ENCODE measurements at places on chromosomes 11 and 22.
A peak's percentile ranks its signal among the peaks of the same experiment; 100 is the strongest.

DNA sequence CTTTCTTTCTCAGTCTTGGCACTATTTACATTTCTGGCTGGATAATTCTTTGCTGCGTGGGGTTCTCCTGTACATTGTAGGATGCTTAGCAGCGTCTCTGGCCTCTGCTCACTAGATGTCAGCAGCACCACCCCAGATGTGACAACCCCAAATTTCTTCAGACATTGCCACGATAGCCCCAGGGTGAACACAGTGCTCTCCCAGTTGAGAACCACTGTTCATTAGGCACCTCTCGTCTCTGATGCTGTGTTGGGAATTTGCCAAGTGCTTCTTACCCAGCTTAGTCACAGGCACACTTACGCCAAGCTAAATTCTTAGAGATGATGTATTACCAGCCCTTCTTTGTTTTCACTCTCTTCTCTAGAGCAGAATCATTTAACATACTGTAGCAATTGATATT is 9.4 kb downstream of the TRIM6 start:
- DNase-seq, result no peak

DNA sequence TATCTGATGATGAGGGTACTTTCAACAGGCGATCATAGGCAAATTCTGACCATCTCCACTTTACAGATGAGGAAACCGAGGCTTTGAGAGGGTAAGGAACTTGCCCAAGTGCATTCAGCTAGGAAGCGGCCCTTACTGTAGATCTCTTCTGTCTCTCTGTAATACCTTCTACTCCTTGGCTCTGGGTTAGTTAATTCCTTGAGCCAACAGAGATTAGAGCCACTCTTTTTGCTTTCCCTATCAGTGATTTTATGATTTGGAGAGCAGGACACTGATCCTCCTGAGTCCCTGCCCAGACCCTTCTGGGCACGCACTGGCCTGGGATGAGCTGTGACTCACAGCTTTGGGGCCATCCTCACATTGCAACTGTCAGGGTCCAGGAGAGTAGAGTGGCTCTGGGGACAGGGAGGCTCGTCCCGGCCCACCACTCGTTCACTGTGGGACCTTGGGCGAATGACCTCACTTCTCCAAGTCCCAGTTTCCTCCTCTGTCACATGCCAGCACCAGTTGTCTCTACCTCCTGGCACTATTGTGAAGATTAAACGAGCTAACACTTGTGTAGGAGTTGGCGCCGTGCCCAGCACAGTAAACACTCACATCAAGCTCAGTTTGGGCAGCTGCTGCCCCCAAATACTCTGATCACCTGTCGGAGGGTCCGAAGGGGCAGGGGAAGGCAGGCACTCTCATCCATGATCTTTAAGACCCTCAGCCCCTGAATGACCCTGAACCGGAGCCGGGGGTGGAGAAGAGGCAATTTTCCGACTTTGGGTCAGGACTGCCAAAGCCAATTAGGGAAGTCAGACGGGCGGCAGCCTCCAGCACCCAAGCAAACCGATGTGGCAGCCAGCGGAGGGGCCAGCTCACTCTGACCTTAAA is 235.0 kb downstream of the MIAT start:
- DNase-seq, result no peak

DNA sequence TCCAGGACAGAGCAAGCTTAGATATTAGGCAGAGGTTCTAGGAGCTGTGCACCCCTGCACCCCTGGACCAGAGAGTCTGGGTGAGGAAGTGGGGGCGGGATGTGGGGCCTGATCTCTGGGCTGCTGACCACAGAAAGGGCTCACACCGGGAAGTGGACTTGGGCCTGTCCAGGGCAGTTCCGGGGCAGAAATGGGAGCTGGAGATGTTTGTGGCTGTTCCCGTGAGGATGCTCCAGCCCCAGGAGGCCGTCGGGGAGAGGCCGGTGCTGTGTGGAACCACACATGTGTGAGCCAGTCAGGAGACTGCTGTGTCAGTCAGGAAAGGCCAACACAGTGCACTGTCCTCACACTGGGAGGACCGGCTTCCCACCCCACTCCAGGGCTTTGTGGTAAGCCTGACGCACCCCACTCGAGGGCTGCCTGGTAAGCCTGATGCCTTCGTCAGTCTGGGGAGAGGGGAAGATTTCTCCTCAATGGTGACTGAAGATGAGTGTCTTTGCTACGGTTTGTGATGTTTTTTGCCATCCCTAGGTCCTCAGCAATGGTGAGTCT is 741.0 kb downstream of the BRD1 start:
- peak; percentile 1 for DNase-seq

- DNase-seq, result no peak
These were observed 20.0 kb downstream of the CD6 start for GRCh38 chr11:60991457-60991856.

- DNase-seq, result no peak
These were observed 25.7 kb upstream of the GAL start for GRCh38 chr11:68658661-68659060.

- DNase-seq, result peak; percentile 48
These were observed 31.6 kb upstream of the JAM3 start for GRCh38 chr11:134037046-134037908.

DNA sequence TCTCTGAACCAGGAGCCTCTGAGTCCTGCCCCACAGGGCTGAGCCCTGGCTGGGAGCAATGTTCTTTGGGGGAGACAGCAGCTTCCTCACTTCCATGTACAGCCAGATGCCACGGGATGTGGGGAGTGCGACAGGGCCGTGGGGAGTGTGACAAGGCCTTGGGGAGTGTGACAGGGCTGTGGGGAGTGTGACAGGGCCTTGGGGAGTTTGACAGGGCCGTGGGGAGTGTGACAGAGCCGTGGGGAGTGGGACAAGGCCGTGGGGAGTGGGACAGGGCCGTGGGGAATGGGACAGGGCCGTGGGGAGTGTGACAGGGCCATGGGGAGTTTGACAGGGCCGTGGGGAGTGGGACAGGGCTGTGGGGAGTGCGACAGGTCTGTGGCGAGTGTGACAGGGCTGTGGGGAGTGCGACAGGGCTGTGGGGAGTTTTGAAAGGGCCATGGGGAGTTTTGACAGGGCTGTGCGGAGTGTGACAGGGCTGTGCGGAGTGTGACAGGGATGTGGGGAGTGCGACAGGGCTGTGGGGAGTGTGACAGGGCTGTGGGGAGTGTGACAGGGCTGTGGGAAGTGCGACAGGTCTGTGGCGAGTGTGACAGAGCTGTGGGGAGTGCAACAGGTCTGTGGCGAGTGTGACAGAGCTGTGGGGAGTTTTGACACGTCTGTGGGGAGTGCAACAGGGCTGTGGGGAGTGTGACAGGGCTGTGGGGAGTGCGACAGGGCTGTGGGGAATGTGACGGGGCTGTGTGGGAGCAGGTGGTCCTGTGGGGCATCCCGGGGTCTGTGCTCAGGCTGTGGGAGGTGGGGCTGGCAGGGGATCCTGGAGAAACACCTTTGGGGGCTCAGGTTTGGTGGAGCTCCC is 6.6 kb upstream of the KRTAP5-6 start:
- no peak for DNase-seq

GRCh38 chr11:19955660-19956059 is 204.6 kb downstream of the DBX1 start:
- no peak for DNase-seq

- DNase-seq, result no peak
These were observed 809 bp upstream of the IRF7 start for GRCh38 chr11:616320-617198.
